ENCODE measurements at places on chromosomes 2 and 18.
A peak's percentile ranks its signal among the peaks of the same experiment; 100 is the strongest.

GRCh38 chr2:115543024-115543423 is 1100.6 kb downstream of the DPP10 start:
- DNase-seq, result no peak

- DNase-seq, result no peak
Measured at GRCh38 chr2:138827426-138828054, 47.4 kb upstream of the NXPH2 start.

DNA sequence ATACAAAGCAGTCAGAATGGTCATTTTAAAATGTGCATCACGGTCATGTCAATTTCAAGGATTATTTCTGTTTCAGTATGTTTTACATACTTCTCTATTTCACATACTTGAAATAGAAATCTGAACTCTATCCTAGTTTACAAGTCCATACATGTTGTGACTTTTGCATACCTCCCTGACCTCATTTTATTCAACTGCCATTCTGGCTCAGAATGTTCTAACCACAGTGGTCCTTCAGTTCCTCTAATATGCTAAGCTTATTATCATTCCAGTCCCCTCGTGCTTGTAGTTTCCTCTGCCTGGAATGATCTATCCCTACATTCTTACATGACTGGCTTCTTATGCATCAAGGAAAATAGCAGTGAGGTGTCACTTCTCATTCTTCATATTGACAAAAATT is 295.6 kb downstream of the KIAA1328 start:
- no peak for DNase-seq

- no peak for DNase-seq
Measured at GRCh38 chr2:33518929-33519328, 42.5 kb downstream of the RASGRP3 start.

DNA sequence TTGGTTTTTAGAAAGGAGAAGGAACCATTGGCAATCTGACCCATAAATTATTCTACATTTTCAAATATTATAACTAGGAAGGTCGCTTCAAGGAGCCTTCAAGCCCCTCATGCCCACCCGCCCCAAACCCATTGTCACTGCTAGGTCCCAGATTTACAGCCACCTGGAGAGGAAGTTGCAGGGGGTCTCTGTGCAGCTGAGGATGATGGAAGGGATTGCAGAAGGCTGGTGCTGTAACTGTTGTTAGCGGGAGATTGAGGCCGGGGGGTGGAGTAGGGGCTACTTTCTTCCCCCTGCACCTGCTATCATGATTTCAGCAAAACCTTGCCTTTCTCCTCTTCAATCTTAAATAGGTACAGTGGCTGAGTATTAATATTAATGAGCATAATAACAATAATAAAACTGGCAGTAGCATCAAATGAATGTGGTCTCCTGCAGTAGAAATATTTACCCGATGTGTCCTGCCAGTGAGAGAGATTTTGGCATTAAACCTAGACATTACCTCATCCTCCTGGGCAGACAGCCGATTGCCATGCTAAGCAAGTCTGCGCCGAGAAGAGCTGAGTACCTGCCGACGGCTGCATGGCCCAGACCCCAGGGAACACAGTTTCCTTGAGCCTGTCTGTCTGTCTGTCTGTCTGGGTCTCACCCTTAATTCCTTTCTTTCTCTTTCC is 225.4 kb downstream of the FAM210A start:
- DNase-seq, result peak; percentile 26

GRCh38 chr2:8539743-8540551 is 141.9 kb upstream of the ID2 start:
- peak; percentile 66 for DNase-seq

- no peak for DNase-seq
Measured at GRCh38 chr2:119713819-119714490, 35.0 kb downstream of the TMEM177 start.

GRCh38 chr2:136347981-136348380 is 230.0 kb upstream of the CXCR4 start:
- DNase-seq, result no peak

- no peak for DNase-seq
Measured at GRCh38 chr2:239894276-239894675, 130.9 kb downstream of the NDUFA10 start.

- DNase-seq, result no peak
Measured at GRCh38 chr18:50830544-50830943, 10.7 kb upstream of the MRO start.

- DNase-seq, result no peak
Measured at GRCh38 chr2:164717000-164717803, 95.9 kb upstream of the GRB14 start.

DNA sequence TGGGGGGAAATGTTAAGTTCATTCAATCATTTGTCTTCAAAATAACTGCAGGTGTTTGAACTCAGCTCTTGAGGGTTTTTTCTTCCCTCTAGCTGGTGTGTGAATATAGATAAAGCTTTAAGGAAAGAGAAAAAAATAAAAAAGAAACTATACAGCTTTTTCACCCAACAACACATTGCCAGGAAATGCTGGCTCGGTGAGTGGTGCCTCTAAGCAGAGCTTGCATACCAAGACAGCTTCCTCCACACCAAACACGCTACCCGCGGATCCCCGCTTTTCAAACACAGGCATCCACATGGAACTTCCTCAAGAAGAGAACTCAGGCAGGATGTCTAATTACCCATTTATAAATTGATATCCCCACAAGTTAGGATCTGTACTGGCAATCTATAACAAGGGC is 69.8 kb upstream of the TANK start:
- no peak for DNase-seq

DNA sequence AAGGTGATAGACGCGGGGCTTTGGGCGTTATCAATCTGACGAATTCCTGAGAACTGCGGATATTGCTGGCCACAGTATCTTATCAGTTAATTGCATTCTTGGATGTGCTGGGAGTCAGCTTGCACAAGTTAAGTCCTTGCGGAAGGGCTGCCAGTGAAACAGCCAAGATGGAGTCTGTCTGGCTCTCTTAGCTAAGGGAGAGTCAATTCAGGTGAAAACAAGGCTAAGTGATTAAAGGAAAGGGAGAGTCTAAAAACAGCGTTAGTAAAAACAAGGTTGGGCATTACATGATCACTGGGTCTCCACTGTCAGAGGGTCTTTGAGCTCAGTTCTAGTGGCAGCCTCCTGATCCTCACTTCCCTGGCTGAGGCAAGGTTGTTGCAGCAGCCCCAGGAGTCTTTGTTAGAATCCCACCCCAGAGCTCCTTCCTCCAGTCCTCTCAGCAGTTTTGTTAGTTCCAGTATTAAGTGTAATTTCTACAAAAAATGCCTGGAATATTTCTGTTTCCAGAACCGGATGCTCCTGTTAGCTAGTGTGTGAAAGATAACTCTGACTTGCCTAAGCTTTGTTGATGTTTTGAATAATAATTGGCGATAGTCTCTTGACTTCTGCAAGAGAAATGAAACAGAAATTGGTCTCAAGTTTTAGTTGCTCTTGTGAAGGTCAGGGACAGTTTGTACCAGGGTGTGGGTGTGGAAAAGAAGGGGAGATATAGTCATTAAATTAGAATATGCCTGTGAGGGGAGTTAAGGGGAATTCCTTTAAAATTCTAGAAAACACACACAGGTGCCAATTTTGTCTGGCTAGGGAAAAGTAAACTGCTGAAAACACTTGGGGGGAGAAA is 10.6 kb downstream of the CFLAR start:
- DNase-seq, result no peak

DNA sequence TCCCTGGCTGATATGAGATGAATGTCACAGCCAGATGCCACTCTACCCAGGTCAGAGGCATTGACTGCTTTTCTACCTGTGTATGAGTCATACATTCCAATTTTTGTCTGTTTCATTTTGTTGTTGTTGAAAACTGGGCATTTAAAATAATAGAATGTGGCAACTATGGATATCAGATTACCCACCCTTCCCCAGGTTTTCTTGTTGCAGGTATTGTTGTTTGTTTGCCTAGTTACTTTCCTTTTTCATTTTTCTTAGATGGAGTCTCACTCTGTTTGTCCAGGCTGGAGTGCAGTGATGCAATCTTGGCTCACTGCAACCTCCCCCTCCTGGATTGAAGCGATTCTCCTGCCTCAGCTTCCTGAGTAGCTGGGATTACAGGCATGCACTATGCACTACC is 70.2 kb downstream of the LRRC30 start:
- no peak for DNase-seq

GRCh38 chr2:62968668-62969067 is 82.0 kb upstream of the OTX1 start:
- no peak for DNase-seq

DNA sequence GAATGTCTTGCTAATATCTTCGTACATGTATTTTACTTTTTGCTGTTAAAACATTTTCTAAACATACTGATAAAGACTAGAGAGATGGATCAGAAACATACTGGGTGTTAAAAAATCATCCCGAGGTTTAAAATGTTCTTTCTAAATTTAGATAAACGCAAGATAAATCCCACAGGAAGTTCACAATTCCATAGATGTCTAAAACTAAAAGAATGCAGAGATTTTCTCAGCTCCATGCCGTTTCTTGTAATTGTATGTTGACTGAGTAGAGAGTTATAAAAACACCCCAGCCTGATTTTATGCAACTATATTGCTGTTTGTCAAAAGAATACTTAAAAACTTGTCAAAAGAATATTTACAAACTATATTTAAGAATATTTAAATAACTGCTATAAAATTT is 455.7 kb downstream of the ARHGAP15 start:
- DNase-seq, result no peak

DNA sequence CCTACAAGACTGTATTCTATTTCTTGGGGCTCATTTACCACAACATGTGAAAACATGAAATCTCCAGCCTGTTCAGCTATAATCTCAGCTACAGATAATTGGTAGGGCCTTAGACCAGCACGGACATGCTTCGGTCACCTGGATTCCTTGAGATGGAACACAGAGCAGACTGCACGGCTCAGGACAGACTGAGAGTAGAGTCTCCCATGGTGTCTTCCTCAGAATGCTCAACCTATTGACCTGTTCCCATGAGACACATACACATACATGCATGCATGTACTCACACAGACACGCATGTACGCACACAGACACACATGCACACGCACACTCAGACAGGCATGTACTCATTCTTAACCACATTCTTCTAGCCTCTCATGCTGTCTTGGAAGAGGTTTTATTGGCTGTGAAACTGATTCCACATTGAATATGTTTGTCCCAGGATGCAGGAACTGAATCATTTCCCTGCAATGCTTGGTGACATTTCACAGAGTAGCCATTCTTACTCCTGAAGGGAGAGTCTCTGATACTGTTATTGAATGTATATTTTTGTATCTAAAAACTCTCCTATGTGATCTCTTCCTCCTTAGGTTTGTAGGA is 23.5 kb upstream of the BZW1 start:
- DNase-seq, result no peak

- DNase-seq, result no peak
Measured at GRCh38 chr18:24021505-24021904, 7.0 kb downstream of the TTC39C start.

DNA sequence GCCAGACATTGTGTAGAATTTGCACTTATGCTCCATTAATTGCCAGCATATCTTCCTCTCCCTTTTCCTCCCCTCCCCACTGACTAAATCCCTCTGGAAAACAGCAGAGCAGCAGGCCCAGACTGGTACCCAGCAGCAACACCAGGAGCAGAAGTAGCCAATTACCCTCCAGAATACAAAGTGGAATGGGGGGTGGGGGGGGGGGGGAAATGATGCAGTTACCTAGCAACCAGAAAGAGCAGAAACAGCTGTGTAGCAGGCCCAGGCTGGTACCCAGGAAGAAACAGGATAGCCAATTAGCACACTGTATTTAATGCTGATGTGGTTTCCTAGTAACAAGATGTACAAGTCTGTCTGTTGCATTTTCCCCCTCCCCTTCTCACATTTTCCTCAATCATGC is 52.3 kb downstream of the KLF7 start:
- no peak for DNase-seq

DNA sequence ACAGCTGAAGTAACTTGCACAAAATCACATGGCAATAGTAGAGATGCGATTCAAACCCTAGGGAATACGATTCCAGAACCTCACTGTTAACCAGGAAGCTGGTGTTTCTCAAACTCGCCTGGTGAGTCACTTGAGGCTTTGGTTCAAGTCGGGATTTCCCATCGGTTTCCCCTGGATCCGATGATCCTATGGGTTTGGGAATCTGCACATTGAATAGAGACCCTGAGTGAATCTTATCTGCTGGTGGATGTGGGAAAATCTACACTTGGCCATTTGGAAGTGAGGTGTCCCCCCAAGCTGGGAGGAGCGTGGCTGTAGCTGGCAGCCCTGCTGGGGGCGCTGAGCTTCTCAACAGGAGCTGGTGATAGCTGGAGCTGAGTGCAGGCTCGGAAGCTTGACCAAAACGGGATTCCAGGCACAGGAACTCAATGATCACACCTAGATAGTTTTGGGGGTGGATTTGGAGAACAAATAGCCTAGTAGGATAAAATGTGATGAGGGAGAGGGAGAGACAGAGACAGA is 135.4 kb downstream of the PRKCE start:
- DNase-seq, result no peak

GRCh38 chr2:137809837-137810236 is 154.4 kb upstream of the HNMT start:
- DNase-seq, result no peak

DNA sequence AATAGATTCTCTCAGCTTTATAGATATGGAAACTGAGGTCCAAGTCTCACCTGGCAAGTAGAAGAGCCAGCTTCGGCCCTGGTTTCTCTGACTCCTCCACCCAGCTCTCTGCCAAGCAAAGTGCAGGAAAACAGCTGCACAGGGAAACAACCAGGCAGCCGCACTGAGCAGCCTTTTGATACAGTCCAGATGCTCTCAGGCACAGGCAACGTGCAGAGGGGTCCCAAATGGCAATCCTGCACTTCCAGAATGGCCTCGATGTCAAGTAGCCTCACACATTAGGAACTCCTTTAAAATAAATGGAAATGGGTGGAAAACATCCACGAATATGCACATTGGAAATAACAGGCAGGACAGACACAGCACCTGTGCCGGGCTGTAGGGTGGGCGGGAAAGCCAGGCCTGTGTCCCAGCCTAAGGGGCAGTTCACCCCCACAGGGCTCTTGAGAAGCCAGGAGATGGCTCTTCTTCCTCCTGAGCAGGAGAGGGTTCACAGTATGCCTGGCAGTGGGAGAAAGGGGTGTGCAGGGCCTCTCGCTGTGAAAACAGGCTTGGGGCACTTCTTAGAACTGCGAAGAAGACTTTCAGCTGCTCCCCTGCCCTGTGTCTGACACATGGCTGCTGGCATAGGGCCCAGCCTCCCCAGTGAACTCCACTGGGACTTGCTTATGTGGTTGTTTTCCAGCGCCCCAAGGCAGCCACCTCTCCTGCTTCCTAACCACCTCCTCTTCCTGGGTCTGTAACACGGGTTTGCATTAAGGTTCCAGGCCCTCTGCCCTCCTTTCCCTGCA is 63.9 kb upstream of the TUBA3E start:
- DNase-seq, result no peak

GRCh38 chr2:20972110-20972509 is 71.8 kb downstream of the APOB start:
- DNase-seq, result no peak

DNA sequence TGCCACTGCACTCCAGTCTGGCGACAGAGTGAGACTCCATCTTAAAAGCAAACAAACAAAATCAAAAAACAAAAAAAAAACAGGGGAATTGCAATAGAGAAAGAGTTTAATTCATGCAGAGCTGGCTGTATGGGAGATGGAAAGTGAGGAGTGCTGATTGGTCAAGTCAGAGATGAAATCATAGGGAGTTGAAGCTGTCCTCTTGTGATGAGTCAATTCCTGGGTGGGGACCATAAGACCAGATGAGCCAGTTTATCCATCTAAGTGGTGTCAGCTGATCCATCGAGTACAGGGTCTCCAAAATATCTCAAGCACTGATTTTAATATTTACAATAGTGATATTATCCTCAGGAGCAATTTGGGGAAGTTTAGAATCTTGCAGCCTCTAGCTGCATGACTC is 45.3 kb downstream of the FRZB start:
- no peak for DNase-seq

Data from right kidney (tissue), 9 donors.